Smooth muscle cell of the coronary artery (primary cell): ENCODE measurements at places on chromosomes 2 and 18. TPM values are rescaled to one million over a fixed set of nuclear protein-coding genes. Genes with fewer than 3 reads are reported as not detected.

The UNC50 gene
- 40.1 and 42.6 TPM in 2 replicates for total RNA-seq

The CLIP4 gene
- 41.3 and 80.7 TPM in 2 replicates for total RNA-seq

The OXER1 gene
- total RNA-seq = under 0.01 TPM in 2 replicates

The TCF7L1 gene
- 1.9 and 2.0 TPM in 2 replicates for total RNA-seq
